ENCODE measurements at places on chromosomes 4 and X.

DNA sequence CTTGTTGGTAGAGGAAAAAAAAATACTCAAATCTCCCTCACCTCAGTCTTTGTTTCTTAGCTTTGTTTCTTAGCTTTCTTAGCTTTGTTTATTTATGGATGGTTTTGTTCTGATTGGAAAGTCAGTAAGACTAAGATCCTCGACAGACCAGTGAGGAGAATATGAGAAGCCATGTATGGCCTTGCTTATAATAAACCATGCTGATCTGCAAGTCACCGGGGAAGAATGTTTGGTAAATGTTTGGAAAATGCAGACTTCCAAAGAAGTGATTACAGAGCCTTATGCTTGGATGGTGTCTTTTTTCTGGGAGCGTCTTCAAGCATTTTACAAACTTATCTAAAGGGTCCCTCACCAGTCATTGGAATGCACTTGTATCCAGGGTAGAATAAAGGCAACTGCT lies 90.1 kb upstream of the NOCT start:
- no peak for DNase-seq

DNA sequence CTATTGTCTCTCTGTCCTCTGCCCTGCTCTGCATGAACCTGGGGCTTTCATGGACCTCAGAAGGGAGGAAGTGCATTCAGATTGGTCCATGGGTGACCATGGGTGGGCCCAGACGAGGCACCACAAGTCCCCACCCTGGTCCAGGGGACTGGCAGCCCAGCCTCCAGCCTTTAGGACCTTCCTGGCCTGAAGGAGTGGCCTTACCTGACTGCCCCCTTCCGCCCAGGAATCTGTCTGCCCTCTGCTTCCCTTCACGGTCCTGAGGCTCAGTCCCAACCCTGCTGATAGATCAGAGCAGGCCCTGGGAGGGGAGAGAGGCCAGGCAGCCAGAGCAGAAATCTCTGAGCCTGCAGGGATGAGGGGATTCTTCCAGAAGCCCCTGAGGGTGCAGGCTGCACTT lies 455.4 kb downstream of the PCDH18 start:
- no peak for DNase-seq

DNA sequence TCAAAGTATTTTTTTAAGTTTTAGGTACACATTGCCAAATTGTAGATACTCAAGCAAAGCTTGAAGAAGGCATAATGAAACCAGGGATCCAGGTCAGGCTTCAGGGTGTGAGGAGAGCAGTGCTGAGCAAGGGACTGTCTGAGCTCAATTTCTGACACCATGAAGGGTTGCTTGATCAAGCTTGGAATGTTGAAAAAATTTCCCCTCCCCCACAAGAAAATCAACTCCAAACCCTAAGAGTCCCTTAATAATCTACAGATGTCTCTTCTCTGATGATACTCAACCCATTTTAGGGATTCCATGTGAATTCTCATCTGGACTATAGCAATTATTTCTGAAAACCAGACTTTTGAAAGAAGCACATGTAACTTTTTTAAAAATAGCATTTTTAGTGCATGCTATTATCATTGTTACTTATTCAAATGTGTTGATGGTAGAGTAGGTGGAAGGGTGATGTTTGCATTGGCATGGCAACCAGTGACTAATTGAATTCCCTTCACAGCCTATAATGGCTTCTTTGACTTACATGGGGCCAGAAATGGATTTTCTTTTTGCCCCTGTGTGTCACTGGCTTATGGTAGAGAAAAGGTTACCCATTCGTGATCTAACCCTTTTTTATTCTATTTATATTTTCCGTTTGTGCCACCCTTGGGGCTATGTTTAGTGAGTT lies 252.0 kb downstream of the FBXW7 start:
- DNase-seq, result no peak

- DNase-seq, result no peak
These were observed 225.8 kb downstream of the FGF13 start for GRCh38 chrX:138485767-138486166.

DNA sequence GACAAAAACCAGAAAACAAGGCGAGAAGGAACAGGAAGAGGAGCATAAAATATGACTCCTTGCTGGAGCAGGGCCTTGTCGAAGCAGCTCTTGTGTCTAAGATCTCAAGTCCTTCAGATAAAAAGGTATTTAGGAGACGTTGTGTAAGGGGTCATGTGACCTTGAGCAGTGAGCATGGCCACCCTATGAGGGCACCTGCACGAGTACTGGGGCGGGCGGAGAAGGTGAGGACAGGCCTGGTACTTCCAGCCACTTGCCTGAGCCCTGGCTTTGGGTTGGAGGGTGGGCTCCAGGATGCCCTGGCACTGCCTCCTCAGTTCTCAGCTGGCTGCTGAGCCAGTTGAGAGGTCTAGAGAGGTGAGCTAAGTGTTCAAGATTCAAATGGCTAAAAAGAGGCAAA lies 29.9 kb downstream of the NSD2 start:
- no peak for DNase-seq
